ENCODE measurements at places on chromosomes 2 and 18.

- DNase-seq: no peak
Measured at GRCh38 chr2:104945866-104946265, 92.0 kb downstream of the POU3F3 start.

DNA sequence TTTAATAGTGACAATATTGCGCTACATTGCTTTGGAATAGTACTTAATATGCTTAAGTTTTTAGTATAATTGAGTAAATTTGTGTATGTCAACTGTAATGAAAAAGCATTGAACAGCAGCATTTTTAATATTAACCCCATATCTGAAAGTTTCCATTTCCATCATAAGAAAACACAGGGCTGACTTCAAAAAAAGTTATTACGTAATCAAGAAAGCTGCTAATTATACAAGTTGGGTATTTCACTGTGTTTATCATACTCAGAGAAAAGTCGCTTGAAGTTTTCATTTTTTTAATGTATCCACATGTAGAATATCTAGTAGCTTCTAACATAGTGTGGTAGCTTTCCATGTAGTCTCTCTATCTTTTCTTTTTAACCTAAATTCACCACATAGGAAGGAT lies 146.5 kb downstream of the PKP4 start:
- DNase-seq: no peak

DNA sequence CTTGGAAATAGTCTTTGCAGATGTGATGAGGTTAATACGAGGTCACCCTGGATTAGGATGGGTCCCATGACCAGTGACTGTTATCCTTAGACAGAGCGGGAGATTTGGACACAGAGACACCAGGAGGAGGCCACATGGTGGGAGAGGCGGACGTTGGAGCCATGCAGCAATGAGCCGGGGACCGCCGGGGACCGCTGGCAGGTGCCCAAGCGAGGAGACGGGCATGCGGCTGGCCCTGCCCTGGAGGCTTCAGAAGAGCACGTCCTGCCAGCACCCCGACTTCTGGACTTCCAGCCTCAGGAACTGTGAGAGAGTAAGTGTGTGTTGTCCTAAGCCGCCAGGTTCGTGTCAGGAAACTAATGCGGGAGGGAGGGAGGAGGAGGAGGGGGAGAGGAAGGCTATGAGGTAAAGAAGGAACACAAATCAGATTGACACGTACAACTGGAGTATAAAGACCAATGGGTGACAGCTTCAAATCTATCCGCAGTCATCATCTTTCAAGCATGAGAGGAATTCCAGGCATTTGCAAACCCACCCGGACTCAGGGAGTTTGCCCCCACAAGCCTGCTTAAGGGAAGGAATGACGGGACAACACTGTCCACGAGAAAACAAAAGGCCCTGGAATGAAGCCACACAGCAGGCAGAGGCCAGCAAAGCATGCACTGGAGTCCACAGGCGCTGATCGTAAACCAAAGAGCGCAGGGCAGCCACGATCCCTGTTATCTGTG lies 11.6 kb upstream of the BOK start:
- peak; percentile 54 for DNase-seq

GRCh38 chr2:171972329-171972982 lies 27.3 kb upstream of the METAP1D start:
- no peak for DNase-seq

GRCh38 chr18:57982372-57983021 lies 61.5 kb upstream of the NEDD4L start:
- no peak for DNase-seq

DNA sequence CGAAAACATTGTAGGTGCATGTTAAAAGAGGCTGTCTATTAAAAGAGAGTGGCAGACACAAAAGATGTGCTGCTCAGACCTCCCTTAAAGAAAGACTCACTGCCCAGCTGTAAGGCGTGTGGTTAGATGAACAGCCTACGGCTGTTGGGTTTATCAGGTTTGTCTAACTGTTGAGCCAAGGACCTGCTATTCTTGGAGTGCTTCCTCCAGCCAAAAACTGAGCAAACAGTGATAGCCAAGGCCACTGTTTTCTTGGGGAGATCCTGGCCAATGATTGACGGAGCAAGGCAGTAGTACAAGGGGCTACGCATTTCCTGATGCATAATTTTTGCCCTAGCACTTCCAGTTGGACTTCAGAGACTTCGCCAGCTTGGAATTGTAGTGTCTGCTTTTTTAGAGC lies 1.4 kb upstream of the RAB3GAP1 start:
- no peak for DNase-seq

GRCh38 chr2:221635949-221636348 lies 63.8 kb upstream of the EPHA4 start:
- DNase-seq: no peak

DNA sequence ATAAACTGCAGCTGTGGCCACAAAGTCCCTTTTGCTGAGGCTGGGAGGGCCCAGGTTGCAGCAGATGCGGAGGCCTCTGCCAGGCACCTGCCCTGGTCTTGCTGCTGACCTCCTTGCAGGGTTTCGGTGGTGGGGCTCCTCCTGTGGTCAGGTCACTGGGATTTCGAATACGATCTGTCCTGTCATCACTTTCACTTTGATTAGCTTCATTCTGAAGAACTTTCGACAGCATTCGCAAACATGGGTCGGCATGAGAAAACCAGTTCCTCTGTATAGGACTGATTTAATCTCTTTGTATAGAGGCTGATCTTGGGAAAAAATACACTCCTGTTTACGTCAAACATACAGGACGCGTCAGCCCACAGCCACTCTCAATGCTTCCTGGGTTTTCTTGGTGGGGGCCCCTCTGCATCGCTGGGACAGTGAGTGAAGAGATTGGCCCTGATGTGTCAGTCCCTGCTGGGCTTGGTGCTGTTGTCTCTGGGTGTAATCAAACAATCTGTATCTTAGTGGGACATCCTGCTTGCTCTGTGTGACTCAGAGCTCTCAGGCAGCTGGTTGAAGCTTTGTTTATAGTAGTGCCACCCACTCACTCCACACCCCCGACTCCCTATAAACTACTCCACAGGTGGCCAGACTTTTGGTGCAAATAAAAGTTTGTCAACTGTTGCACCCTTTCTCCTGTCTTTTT lies 209.4 kb upstream of the CXCR4 start:
- no peak for DNase-seq

DNA sequence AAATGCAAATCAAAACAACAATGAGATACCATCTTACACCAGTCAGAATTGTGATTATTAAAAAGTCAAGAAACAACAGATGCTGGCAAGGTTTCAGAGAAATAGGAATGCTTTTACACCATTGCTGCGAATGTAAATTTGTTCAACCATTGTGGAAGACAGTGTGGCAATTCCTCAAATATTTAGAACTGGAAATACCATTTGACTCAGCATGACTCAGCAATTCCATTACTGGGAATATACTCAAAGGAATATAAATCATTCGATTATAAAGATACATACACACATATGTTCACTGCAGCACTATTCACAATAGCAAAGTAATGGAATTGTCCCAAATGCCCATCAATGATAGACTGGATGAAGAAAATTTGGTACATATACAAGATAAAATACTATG lies 516.7 kb downstream of the ERBB4 start:
- DNase-seq: peak; percentile 93

DNA sequence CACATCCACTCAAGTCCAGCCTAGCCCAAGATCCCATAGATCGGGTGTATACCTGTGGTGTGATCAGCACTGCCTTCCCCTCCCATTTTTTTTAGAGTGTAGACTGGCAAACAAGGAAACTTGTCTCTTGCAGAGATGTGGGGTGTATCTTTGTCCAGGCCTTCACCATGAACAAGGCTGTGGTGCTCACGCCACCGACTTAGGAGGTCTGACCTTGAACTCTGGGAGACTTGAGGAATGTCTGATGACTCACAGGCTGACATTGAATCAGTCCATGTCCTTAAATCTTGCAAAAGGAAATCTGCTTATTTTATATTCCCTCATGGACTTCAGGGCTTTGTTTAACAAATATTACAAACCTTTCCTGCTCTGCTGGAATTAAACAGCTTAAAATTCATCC lies 4.5 kb upstream of the CTIF start:
- DNase-seq: peak; percentile 92

DNA sequence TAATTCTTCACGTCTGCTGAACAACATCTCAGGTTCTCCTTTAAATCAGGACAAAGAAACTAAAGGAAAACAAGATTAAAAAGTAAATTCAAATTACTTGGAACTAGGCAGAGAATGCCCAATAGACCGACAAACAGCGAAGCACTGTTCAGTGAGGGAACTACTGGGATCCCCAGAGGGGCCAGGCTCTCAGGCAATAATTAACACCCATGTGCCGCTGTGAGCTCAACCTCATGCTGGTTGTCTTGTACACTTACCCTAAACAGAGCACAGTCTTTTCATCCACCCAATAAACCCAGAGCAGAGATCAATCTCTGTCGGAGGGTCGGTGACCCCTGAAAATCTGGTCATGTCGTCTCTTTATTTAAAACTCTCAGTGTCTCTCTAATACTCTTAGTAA lies 229.9 kb upstream of the CRIM1 start:
- no peak for DNase-seq

DNA sequence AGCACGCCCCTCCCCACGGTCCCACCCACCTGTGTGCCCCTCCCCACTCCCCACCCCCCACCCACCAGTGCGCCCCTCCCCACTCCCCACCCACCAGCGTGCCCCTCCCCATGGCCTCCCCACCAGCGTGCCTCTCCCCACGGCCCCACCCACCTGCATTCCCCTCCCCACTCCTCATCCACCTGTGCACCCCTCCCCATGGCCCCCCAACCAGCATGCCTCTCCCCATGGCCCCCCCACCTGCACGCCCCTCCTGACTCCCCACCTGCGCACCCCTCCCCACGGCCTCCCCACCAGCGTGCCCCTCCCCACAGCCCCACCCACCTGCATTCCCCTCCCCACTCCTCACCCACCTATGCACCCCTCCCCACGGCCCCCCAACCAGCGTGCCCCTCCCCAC lies 190.2 kb downstream of the EIPR1 start:
- DNase-seq: no peak

- no peak for DNase-seq
Measured at GRCh38 chr2:122206101-122206500, 450.6 kb downstream of the TSN start.

GRCh38 chr18:59268721-59269562 lies 4.3 kb downstream of the RAX start:
- DNase-seq: no peak

GRCh38 chr2:225192869-225193268 lies 150.6 kb upstream of the DOCK10 start:
- DNase-seq: peak; percentile 73

- DNase-seq: no peak
Measured at GRCh38 chr2:182933629-182934028, 67.2 kb upstream of the FRZB start.

DNA sequence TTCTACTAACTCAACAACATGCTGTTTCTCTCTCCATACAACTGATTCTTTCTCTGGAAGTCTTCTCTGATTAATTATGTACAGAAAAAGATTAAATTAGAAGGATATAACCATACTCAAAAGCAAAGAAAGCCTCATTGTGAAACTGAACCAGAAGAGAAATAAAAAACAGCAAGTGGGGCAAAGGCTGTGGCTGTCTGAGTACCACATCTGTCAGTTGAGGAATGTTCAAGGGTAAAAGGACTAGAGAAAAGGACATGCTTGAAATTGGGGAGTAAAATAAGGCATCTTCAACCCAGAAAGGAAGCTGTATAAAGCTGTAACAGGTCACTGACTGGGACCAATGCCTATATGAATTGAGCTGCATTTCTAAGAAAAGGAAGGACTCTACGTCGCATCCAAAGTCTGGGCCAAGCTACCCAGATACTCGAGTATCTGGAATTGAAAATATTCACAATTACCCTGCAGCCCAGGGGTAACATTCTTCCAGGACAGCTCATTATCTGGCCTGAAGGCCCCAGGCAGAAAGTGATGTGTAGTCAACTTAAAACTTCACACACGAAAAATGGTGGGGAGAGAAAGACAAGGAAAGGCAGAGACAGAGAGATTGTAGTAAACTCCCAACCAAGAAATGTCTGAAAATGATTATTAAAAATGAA lies 356.0 kb upstream of the GALNT5 start:
- DNase-seq: no peak

GRCh38 chr2:152049541-152049940 lies 49.3 kb downstream of the CACNB4 start:
- DNase-seq: no peak

DNA sequence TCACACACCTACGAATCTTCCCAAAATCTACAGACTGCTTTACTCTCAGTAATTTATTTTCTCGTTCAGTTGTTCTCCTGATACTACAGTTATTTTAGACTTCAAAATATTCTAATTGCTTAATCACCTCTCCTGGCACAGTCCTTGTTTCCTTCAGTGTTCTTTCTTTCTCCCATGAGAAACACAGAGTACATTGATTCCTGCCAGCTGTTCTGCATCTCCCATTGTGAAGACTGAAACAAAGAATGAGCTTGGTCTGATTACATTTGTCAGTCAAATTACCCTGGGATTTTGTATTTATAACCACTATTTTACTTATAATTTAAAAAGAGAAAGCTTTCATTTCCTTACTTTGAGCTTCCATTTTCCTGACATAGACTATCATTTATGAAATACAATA lies 63.9 kb upstream of the TANK start:
- DNase-seq: peak; percentile 18

GRCh38 chr2:218334531-218334930 lies 22.1 kb upstream of the CATIP start:
- DNase-seq: no peak

DNA sequence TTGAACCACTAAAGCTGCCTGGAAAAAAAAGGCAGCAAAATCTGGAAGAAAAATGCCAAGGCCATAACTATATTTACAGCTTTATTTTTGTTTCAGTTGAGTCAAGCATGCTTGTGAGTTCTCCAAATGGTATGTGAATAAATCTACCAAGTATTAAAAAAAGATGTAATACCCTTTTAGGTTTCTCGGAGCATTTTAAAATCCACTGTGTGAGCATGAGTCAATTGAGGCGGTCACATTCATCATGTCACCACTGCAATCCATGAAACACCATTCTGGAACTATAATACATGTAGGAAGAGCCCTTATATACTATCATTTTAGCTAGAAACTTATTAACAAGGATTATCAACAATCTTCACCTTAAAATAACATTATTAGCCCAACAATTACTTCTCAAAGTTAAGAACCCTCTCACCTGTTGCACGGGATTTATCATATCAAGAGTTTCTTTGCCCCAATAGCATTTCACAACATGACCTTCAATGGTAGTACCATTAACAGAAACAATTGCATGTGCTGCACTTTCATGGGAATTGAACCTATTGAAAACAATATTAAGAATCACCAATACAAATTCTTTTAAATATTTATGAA lies 24.2 kb upstream of the C2orf42 start:
- DNase-seq: peak; percentile 88

- DNase-seq: no peak
Measured at GRCh38 chr2:70887550-70888246, 48.0 kb upstream of the ATP6V1B1 start.

DNA sequence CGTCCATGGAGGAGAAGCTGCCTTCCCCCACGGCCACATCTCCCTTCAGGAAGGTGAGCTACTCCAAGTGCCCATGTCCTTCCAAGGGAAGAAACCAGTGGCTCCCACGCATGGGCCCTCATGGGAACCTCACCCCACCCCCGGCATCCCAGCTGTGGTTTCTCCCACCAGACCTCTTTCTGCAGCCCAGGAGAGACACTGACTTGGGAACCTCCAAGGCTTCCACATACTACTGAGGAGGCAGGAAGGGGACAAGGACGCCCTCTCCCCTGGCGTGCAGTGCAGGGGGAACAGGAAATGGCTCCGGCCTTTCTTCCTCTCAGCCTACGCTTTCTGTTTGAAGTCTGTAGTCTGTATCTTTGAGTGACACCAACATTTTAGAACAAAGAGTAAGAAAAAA lies 104.5 kb upstream of the EPC2 start:
- DNase-seq: no peak

GRCh38 chr18:37674570-37674969 lies 109.0 kb upstream of the CELF4 start:
- DNase-seq: no peak
